ENCODE measurements at places on chromosomes 6 and 20. TPM values are rescaled to one million over a fixed set of nuclear protein-coding genes. Genes with fewer than 3 reads are reported as not detected.

- H3K4me1 ChIP-seq: no peaks in the 10 kb centered on the region
- no peaks in the 10 kb centered on the region for H3K36me3 ChIP-seq
- DNase-seq: no peak
- no peaks in the 10 kb centered on the region for H3K27me3 ChIP-seq
- H3K27ac ChIP-seq: no peak overlapping the region
These were observed 6.5 kb upstream of the ZNF343 start for GRCh38 chr20:2515203-2515602.

- no peaks in the 10 kb centered on the region for H3K4me1 ChIP-seq
- H3K27me3 ChIP-seq: no peaks in the 10 kb centered on the region
- H3K36me3 ChIP-seq: no peaks in the 10 kb centered on the region
- H3K27ac ChIP-seq: no peak overlapping the region
- H3K4me3 ChIP-seq: no peak overlapping the region
- no peak for DNase-seq
These were observed 445.4 kb downstream of the GJA1 start for GRCh38 chr6:121880831-121881230.

DNA sequence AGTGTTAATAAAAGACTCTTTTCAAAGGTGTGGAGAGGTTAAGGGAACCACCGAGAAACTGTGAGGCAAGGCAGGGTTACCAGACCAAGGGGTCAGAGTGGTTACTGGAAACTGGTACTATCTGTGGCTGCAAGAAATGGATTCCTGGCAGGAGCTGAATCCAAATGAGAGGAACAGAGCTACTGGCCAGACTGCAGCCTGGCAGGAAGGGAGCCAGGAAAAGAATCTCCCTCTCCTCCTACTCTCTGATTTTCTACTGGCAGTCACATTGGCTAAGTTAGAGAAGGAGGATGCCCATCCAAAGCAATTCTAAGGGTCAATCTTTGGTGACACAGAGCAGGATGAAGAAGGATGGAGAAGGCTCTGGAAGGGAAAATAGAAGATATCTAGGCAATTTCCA, 211.5 kb downstream of the GRM1 start:
- no peak overlapping the region for H3K27ac ChIP-seq
- no peaks in the 10 kb centered on the region for H3K36me3 ChIP-seq
- no peaks in the 10 kb centered on the region for H3K27me3 ChIP-seq
- no peak for DNase-seq
- no peaks in the 10 kb centered on the region for H3K4me1 ChIP-seq

- no peaks in the 10 kb centered on the region for H3K4me1 ChIP-seq
- H3K4me3 ChIP-seq: no peak overlapping the region
- H3K27me3 ChIP-seq: peaks cover 2% of the 10 kb centered on the region
- H3K27ac ChIP-seq: no peak overlapping the region
- H3K36me3 ChIP-seq: no peaks in the 10 kb centered on the region
These were observed 293.0 kb upstream of the PRDM1 start for GRCh38 chr6:105793130-105793529.

GRCh38 chr20:58231683-58232082, 3.2 kb upstream of the ANKRD60 start:
- peaks cover 11% of the 10 kb centered on the region for H3K4me1 ChIP-seq
- H3K4me3 ChIP-seq: no peak overlapping the region
- no peak overlapping the region for H3K27ac ChIP-seq
- DNase-seq: no peak
- peaks cover 21% of the 10 kb centered on the region for H3K27me3 ChIP-seq

DNA sequence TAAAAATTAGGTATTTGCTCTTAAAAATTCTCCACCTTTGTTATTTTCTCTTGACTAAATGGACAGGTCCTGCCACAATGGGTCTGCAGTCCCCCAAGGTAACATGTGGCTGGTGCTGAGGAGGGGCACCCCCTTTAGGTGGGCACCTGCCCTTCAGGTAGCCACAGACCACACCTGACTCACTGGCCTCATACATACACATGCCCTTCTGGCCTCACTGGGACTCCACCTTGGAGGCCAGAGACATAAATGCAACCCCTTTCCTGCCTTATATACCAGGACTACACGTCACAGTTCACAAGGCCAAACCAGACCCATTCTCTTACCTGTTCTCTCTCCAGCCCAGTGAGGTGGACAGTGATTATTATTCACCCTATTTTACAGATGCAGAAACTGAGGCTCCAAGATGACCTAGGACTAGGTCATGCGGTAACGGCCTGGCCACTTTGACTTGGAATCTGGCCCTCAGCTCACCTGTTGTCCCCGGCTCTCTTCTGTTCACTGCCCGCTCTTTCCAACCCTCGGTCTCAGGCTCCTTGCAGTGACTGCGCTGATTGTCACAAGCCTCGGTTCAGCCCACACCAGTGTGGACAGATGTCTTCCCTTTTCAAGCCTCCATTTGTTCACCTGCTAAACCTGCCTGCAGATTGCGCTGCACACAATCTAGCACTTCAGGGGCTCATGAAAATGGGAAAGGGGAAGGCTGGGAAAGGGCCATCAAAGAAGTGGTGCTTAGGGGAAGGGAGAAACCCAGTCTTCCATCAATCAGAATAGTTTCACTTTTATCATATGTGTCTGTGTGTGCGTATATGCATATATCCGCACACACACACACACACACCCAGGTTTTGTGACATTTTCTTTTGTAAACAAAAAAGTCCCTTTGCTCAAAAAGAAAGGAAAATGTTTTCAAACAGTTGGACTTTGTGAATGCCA, 121.7 kb downstream of the BCAS1 start:
- no peaks in the 10 kb centered on the region for H3K36me3 ChIP-seq
- H3K27me3 ChIP-seq: no peaks in the 10 kb centered on the region
- H3K4me3 ChIP-seq: no peak overlapping the region
- H3K4me1 ChIP-seq: peaks cover 14% of the 10 kb centered on the region
- H3K27ac ChIP-seq: peak overlapping the region; percentile 38
- DNase-seq: no peak

- no peak for DNase-seq
- no peak overlapping the region for H3K4me3 ChIP-seq
- no peaks in the 10 kb centered on the region for H3K36me3 ChIP-seq
- no peaks in the 10 kb centered on the region for H3K4me1 ChIP-seq
These were observed 735 bp downstream of the SIRPG start for GRCh38 chr20:1656844-1657243.

DNA sequence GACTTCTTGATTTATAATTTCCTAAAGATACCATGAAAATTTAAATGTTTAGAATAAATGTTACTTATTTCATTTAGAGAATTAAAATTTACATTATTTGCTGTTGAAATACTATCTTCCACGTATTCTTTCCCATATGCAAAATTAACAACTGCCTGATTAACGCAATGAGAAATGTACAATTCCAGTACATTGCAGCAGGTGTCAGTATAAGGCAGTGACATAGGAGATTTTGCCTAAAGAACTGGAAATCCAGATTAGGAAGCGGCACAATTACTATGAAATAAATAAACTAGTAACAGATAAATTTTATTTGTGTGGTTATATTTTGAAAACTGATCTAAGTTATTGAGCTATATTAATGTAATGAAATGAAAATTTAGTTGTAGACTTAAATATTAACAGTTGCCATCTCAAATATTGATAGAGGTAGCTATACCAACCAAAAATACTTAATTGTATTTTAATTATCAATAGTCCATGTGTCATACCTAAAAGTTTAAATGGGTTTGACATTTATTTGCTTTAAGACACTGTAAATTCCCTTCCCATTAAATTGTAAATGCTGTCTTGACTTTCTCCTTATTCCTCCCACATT, 300.2 kb downstream of the UTRN start:
- H3K4me1 ChIP-seq: peaks cover 7% of the 10 kb centered on the region
- no peak overlapping the region for H3K4me3 ChIP-seq
- H3K27me3 ChIP-seq: no peaks in the 10 kb centered on the region
- no peak overlapping the region for H3K27ac ChIP-seq

DNA sequence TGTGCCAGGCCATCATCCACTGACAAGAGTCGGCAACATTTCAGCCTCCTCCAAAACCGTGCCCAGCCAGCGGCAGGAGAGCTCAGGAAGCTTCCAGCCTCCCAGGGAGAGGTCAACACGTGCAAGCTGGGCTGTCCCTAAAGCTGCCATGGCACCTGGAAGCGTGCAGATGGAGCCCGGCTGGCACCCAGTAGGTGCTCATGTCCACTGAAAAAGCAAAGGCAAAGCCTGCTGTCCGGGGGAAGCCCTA, 14.4 kb upstream of the TLDC2 start:
- H3K27me3 ChIP-seq: no peaks in the 10 kb centered on the region
- peaks cover 2% of the 10 kb centered on the region for H3K36me3 ChIP-seq
- DNase-seq: no peak
- H3K4me1 ChIP-seq: peaks cover 24% of the 10 kb centered on the region

GRCh38 chr6:18654821-18655220, 267.7 kb downstream of the RNF144B start:
- no peaks in the 10 kb centered on the region for H3K4me1 ChIP-seq
- H3K36me3 ChIP-seq: no peaks in the 10 kb centered on the region
- no peak overlapping the region for H3K4me3 ChIP-seq
- no peak overlapping the region for H3K27ac ChIP-seq
- H3K27me3 ChIP-seq: no peaks in the 10 kb centered on the region
- no peak for DNase-seq

- H3K27ac ChIP-seq: no peak overlapping the region
- H3K36me3 ChIP-seq: no peaks in the 10 kb centered on the region
- no peak overlapping the region for H3K4me3 ChIP-seq
- peak; percentile 62 for DNase-seq
These were observed 18.5 kb downstream of the SNRPB start for GRCh38 chr20:2451939-2452732.

DNA sequence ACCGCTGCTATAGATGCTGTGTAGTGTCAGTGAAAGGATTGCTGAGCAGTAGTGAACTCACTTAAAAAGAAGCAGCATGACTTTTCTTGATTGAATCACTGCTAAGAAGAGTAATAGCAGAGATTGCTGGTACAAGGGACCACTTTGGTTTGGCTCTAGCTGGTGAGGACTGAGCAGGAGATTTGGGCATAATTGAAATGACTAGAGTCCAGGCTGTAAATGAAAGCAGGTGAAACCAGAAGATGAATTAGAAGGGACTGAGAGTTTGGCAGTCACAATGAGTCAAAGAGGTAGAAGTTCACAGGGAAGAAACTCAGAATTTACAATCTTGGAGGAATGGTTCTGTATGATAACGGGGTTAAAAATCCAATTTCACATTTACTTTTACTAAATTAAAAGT, 19.1 kb upstream of the REV3L start:
- no peaks in the 10 kb centered on the region for H3K4me1 ChIP-seq
- no peak overlapping the region for H3K4me3 ChIP-seq
- H3K36me3 ChIP-seq: no peaks in the 10 kb centered on the region
- no peak overlapping the region for H3K27ac ChIP-seq
- no peaks in the 10 kb centered on the region for H3K27me3 ChIP-seq

IL17F gene
- polyA plus RNA-seq: not detected

GRCh38 chr6:112409311-112409710, 62.2 kb downstream of the RFPL4B start:
- no peak overlapping the region for H3K27ac ChIP-seq
- DNase-seq: no peak
- H3K4me1 ChIP-seq: no peaks in the 10 kb centered on the region
- H3K36me3 ChIP-seq: no peaks in the 10 kb centered on the region
- H3K27me3 ChIP-seq: peaks cover 4% of the 10 kb centered on the region

HLA-DQA2 gene
- not detected for polyA plus RNA-seq

GRCh38 chr6:122007339-122007738, 392.1 kb upstream of the HSF2 start:
- no peaks in the 10 kb centered on the region for H3K36me3 ChIP-seq
- no peaks in the 10 kb centered on the region for H3K4me1 ChIP-seq
- H3K27ac ChIP-seq: no peak overlapping the region
- H3K4me3 ChIP-seq: no peak overlapping the region
- DNase-seq: no peak

CBLN4 gene
- polyA plus RNA-seq: not detected

PROKR2 gene
- not detected for polyA plus RNA-seq

GRCh38 chr6:45423111-45423823, 45.5 kb upstream of the SUPT3H start:
- H3K27me3 ChIP-seq: peaks cover 87% of the 10 kb centered on the region
- H3K4me3 ChIP-seq: peak overlapping the region; percentile 7
- H3K36me3 ChIP-seq: no peaks in the 10 kb centered on the region

DNA sequence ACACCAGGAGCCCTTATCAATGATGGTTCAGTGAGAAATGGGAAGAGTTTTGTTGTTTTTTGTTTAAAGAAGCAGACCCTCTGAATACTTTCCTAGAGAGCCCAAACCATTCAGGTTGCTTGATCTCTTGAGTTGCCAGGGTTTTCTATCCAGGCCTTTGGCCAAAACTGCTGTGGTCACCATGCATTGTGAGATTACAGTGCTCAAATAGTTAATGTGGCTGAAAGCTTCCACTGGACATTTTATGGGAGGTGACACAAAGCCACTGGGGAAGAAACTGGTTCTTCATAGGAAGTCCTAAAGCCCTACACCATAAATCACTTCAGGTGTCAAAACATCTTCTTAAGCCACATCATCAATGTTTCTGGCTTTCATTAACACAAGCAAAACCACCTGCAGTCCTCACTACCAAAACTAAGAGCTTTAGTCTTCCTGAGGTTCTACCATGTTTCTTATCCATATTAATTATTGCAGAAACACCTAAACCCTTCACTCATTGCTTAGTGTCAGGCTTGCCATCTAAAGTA, 101.6 kb downstream of the IBTK start:
- H3K4me1 ChIP-seq: peaks cover 20% of the 10 kb centered on the region
- no peak overlapping the region for H3K4me3 ChIP-seq
- H3K27ac ChIP-seq: no peak overlapping the region
- no peaks in the 10 kb centered on the region for H3K27me3 ChIP-seq
- no peak for DNase-seq

BTNL2 gene
- polyA plus RNA-seq: not detected

LPA gene
- not detected for polyA plus RNA-seq

DNA sequence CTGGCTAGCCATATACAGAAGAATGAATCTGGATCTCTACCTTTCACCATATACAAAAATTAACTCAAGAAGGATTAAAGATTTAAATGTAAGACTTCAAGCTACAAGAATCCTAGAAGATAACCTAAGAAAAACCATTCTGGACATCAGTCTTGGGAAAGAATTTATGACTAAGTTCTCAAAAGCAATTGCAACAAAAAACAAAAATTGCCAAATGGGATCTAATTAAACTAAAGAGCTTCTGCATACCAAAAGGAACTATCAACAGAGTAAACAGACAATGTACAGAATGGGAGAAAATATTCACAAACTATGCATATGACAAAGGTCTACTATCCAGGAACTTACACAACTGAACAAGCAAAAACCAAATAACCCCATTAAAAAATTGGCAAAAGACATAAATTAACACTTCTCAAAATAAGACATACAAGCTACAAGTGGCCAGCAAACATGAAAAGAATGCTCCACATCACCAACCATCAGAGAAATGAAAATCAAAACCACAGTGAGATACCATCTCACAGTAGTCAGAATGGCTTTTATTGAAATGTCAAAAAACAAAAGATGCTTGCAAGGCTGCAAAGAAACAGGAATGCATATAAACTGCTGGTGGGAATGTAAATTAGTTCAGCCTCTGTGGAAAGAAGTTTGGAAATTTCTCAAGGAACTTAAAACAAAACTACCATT, 66.8 kb upstream of the RSPO3 start:
- H3K4me3 ChIP-seq: no peak overlapping the region
- no peaks in the 10 kb centered on the region for H3K36me3 ChIP-seq
- no peak for DNase-seq
- no peak overlapping the region for H3K27ac ChIP-seq
- peaks cover 24% of the 10 kb centered on the region for H3K4me1 ChIP-seq

Measured in endothelial cell of umbilical vein (primary cell).